Urinary bladder (tissue), 4 donors: ENCODE measurements at places on chromosomes 12 and 14. TPM values are rescaled to one million over a fixed set of nuclear protein-coding genes. Genes with fewer than 3 reads are reported as not detected.
A peak's percentile ranks its signal among the peaks of the same experiment; 100 is the strongest.

The TAS2R20 gene
- 23.7 TPM for total RNA-seq

The ACTN1 gene
- 150 TPM for total RNA-seq

The EXOC3L4 gene
- total RNA-seq = 0.79 TPM

The SLC15A4 gene
- 37.5 TPM for total RNA-seq

The KLRG1 gene
- 3.8 TPM for total RNA-seq

The OR4K14 gene
- not detected for total RNA-seq

The SERPINA5 gene
- total RNA-seq = 0.63 TPM

The GZMB gene
- not detected for total RNA-seq

The TSPAN8 gene
- total RNA-seq = 10.2 TPM

The HOXC4 gene
- 1.6 TPM for total RNA-seq

The MYH6 gene
- 0.26 TPM for total RNA-seq

The INF2 gene
- total RNA-seq = 20.6 TPM

The FGF6 gene
- 0.74 TPM for total RNA-seq

The ARHGAP9 gene
- 2.9 TPM for total RNA-seq

- DNase-seq = peak; percentile 23
Measured at GRCh38 chr12:80509781-80510556, 65.9 kb downstream of the PTPRQ start.

DNA sequence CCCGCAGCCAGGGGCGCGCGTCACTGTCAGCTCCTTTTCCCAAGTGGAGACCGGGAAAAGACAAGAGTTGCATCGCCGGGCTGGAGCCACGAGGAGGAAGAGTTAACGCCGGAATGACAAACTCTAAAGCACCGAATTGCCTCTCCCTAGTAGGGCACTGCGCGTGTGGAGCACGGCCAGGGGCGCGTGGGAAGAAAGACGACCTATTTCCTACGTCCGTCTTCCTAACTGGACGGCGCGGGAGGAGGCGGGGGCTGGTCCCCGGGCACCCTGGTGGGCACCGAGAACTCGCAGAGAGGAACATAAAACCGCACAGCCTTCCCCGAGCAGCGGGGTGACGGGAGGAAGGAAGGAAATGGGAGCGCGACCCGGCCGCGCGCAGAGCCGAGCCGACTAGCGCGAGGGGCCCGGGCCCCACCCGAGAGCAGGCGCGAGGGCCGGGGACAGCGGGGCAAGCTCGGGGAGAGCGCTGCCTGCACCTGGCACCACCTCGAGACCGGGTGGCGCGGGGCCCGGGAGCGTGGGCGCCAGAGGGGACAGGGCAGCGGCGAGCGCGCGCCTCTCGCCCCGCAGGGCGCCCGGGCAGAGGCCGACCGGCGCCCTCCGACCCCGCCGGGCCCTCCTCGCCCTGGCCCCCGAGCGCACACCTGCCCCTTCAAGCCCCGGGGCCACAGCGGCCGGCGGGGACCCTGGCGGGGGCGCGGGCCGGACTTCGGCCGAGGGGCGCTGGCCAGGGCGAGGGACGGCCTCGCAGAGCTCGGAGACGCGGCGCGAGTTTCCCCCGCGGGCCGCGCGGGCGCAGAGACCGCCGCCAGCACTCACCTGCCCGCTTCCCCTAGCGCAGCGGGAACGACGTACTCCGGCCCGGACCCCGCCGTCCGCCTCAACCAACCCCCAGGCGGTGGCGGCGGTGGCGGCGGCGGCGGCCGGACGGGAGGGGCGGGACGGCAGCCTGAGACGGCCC, at the start of gene SETD3:
TSS of gene SETD3 (minus strand) at position 954 of the 964 bp plus-strand sequence. CDS start 15,054 bp downstream, outside the sequence.
- no peak for DNase-seq

DNA sequence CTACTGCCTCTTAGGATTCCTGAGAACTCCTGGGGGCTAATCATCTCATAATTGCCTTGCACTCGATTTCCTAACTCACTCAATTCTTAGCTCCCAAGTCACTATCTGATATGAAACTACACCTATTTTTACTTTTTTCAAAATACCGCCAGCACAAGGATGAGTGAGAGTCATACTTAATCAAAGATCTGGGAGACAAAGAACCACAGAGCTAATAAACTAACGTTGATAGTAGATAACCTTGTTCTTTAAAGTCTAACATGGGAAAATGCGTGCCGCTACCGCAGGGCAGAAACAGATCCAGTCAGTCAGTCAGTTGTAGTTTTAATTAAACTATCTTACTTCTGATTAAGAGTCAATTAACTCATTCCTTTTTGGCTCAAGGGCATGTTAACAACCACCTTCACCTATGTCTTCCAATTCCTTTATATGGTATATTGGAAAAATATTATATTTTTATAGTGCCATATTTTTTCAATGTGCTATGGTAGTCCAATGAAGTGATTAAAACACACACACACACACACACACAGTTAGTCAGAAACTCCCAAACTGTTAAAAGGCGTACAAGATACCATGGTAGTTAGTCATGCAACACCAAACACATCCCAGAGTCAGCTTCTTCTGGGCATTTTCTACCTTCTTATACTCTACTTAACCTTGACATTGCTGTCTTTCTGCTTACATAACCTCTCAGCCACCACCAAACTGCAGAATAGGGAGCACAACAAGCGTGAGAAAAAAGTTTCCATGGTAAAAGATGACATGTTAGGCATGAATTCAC, 114.0 kb downstream of the KLHL28 start:
- DNase-seq = no peak

DNA sequence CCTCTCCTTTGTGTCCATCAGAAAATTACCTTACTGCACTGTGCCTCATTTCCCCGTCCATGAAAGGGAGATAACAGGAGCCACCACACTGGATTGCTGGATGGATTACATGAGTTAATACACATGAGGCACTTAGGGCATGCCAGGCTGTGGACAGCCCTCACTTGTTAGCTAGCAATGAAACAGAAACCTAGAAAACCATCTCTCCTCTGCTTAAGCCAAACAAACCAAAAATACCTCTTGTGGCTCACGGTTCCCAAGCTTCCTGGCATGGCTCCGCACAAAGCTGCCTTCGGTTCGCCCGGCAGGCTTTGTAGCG, 660 bp upstream of the HCFC2 start:
- DNase-seq = no peak

GRCh38 chr12:39124768-39125167, 219.4 kb upstream of the CPNE8 start:
- no peak for DNase-seq

DNA sequence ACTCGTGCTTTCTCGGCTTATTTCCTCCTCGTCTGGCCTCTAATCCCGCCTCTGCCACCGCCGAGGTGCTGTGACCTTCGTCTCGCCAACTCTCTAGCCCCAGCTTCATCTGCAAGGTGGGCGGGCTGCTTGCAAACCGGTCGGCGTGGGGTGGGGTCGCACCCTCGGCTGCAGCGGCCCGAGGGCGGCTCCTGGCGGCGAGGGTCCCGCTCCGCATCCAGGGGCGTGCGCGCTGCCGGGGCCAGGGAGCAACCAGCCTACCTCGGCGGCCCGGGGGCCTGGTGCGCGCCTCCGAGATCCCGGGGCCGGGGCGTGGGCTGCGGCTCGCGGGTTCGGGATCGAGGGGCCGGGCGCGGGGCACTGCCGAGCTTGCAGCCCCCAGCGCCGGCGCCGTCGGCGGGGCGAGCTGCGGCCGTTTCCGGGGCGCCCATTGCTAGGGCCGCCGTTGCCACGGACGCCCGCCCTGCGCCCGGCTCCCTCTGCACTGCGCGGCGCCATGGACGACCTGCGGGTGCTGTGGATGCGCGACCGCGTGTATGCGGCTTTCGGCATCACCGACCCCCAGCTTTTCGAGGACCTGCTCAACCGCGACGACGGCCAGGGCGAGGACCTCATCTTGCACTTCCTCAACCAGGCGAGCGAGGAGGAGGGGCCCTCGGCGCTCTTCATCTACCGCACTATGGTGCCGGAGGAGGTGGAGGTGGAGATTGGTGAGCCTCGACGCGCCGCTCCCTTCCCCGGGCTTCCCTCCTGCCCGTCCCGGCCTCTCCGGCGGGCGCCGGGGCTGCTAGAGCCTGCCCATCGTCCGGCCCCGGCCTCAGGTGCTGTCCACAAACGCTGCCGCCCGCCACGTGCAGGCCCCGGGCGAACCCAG, at the start of gene DNAH10:
TSS of gene DNAH10 (plus strand) at position 461 of the 874 bp plus-strand sequence. CDS start at position 497, 36 bp downstream.
- DNase-seq = no peak

DNA sequence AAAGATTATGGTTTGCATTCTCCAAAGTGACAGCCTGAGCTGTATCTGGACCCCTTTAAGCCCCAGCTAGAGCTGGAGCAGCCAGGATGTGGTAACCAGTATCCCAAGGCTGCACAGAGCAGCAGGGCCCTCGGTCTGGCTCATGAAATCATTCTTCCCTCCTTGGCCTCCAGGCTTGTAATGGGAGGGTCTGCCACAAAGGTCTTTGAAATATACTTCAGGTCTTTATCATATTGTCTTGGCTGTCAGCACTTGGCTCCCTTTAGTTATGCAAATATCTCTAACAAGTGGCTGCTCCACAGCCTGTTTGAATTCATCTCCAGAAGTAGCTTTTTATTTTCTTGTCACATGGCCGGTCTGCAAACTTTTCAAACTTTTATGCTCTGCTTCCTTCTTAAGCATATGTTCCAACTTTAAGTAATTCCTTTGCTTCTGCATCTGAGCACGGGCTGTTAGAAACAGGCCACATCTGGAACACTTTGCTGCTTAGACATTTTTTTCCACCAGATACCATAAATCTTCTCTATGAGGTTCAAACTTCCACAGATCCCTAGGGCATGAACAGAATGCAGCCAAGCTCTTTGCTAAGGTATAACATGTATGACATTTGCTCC, 663.4 kb upstream of the MIS18BP1 start:
- DNase-seq = no peak

- DNase-seq = no peak
Measured at GRCh38 chr12:72315858-72316257, 43.7 kb downstream of the TRHDE start.

DNA sequence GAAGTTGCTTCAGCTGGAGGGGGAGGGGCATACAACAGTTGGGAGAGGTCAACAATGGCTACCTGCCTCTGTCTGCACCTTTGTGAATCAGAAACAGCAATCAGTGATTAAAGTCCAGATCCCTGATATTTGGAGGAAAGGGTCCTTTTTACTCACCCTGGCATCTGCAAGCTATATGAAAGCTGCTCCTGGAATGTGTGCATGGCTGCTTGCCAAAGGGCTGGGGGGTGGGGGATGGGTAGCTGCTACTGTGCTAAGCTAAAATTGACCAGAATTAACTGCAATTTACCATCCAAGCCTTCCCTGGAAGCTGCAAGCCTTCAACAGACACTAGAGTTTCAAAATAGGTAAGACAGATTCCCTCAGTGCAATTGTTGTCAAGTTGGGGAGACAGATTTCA, 13.5 kb upstream of the GTF2A1 start:
- no peak for DNase-seq

- no peak for DNase-seq
Measured at GRCh38 chr14:79861111-79861510, 350.2 kb downstream of the DIO2 start.

- DNase-seq = no peak
Measured at GRCh38 chr12:48216785-48217184, 13.7 kb upstream of the OR10AD1 start.

GRCh38 chr12:22990501-22990900, 365.5 kb downstream of the ETNK1 start:
- no peak for DNase-seq

- DNase-seq = no peak
Measured at GRCh38 chr14:34172550-34173368, 221.9 kb upstream of the EGLN3 start.

DNA sequence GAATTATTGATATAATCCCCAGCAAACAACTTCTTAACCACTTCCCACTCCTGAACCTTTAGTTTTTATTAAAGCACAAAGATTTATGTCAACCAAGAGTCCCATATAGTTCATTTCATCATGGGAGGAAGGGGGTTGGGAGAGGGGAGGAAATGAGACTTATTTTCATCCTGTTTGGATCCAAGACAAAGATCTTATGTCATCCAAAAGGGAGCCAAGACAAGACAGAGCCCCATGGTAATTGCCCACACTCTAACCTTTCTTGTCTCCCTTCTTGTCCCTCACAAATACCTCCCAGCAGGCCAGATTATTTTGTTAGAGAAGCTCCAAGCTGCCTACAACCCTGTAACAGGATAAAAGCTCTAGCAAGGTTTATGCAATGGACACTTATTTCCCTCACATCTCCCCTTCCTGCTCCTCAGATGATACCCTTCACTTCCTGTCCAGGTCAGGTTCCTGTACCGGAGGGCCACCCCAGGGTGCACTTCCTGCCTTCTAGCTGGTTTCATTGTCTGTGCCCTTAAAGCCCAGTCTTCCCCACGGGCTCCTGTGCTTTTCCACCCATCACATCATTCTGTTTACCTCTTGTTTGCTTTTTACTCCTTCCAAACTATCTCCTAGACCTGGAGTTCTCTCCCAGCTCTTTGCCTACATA, 123.7 kb upstream of the MDM1 start:
- DNase-seq = no peak

- no peak for DNase-seq
Measured at GRCh38 chr14:103737432-103738045, 21.9 kb downstream of the ZFYVE21 start.

DNA sequence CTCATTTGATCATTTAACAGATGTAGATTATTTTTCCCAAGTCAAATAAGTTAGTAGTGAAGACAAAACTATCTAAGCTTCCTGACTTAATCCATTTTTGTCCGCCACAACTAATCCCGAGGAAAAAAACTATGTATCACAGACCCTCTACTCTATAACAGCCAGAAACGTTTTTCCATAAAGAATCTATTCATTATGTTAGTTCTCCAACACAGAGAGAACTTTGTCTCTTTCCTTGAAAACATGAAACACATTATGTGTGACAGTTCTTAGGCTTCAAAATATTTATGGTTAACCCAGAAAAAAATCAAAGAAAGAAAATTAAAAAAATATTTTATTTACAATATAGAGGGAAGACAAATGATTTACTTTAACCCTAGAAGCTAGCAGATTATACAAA, 100.1 kb downstream of the PLEKHG7 start:
- no peak for DNase-seq

GRCh38 chr14:37544407-37544806, 50.6 kb downstream of the FOXA1 start:
- no peak for DNase-seq

DNA sequence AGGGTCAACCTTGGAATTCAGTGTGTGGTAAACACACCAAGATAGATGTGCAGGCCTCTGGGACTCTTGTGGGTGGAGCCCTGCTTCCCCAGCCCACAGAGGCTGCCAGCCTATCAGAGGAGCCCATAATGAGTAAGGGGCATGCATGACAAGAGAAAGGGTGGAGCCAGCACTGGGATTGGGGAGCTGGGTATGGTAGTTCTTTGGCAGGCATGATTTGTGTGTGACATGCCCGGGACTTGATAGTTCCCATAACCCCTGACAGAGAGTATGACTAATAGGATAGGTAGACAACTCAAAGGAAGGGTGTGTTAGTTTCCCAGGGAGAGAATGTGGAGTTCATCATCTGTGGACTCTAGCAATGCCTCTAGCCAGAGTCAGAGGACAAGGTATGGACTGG, 143.0 kb downstream of the EMP1 start:
- DNase-seq = no peak

- no peak for DNase-seq
Measured at GRCh38 chr14:103104654-103105452, 10.3 kb downstream of the EXOC3L4 start.
